ENCODE measurements at places on chromosomes 11 and 22. TPM values are rescaled to one million over a fixed set of nuclear protein-coding genes. Genes with fewer than 3 reads are reported as not detected.

The MB gene
- 0.60 TPM for total RNA-seq

The SMTNL1 gene
- total RNA-seq: not detected

The API5 gene
- total RNA-seq: 59.8 TPM

The YPEL4 gene
- 4.3 TPM for total RNA-seq

GRCh38 chr11:73566977-73567755, 30.7 kb downstream of the FAM168A start:
- no peaks in the 10 kb centered on the region for H3K27me3 ChIP-seq
- H3K27ac ChIP-seq: no peak overlapping the region
- DNase-seq: no peak
- H3K36me3 ChIP-seq: peaks cover 6% of the 10 kb centered on the region

- no peak overlapping the region for H3K27ac ChIP-seq
- no peaks in the 10 kb centered on the region for H3K27me3 ChIP-seq
- no peaks in the 10 kb centered on the region for H3K36me3 ChIP-seq
- no peaks in the 10 kb centered on the region for H3K4me1 ChIP-seq
- no peak for DNase-seq
Measured at GRCh38 chr11:16080688-16081381, 275.5 kb downstream of the SOX6 start.

GRCh38 chr11:130872102-130872501, 44.2 kb downstream of the SNX19 start:
- no peaks in the 10 kb centered on the region for H3K27me3 ChIP-seq
- no peak for DNase-seq

DNA sequence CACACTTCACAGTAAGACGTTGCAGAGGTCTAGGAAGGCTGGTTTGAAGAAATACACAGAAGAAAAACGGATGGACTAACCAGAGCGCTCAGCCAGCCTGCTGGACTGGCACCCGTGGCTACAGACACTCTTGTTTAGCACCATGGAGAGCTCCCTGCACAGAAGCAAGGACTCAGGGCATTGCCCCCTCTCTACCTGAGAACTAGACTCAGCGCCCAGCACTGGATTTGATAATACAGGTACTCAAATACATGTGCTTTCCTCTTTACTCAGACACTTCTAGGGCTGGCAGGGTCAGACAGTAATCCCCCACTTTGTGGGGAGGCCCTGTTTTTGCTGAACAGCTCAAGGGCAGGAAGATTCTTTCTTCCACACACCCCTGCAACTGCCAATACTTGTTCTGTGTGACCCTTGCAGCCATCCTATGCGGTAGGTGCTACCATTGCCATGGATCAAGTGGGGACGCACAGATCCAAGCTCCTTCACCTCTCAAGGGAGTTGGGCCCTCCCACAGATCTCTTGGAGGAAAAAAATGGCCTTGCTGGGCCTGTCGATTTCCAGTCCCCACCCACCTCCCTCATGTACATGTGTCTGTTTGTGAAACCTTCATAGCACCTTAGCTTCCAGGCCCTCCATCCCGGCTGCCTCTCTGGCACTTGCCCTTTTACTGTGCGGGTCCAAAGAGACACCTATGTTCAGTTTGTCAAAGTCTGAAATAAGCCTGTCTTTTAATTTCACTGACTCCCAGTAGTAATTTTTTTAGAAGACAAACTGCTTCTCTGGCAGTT, 5.1 kb upstream of the P2RX6 start:
- peaks cover 6% of the 10 kb centered on the region for H3K4me1 ChIP-seq
- peak; percentile 42 for DNase-seq
- no peak overlapping the region for H3K27ac ChIP-seq
- no peaks in the 10 kb centered on the region for H3K36me3 ChIP-seq

All from naive thymus-derived CD4-positive, alpha-beta T cell (primary cell).